ENCODE measurements at places on chromosomes 5 and 9.

- DNase-seq, result no peak
Observed at GRCh38 chr9:83006378-83006777, 56.6 kb downstream of the RASEF start.

DNA sequence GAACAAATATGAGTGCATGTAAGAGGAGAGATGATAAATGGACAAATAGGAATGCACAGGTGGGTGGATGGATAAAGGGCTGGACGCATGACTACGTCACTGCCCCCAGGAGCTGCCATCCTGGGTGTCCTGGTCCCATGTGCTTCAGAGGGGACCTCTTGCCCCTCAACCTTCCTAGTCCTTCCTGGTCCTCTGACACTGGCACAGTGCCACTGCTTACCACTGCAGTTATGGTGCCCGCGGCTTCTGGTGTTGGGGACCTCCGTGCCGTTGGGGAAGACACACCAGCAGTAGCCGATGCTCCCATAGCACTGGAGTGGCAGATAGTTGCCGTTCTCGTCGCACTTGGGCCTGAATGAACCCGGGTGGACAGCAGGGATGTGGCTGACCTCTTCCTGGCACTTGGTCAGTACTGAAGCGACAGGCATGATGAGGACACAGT is 9.8 kb downstream of the CD74 start:
- no peak for DNase-seq

DNA sequence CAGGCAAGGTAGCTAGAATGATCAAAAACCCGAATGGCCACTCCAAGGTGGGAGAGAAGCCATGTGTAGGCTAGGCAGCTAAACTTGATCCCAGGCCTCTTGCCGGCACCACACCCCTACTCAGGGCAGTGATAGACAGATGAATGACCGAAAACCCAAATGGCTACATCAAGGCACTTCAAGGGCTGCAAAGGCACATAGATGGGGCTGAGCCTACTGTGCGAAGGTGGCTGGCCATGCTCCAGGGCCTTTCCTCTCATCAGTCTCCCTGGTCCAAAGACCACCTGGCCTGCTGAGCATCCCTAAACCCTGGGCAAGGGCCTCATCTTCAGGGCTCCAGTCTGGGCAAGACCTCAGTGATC is 3.7 kb upstream of the TIFAB start:
- DNase-seq, result no peak

- no peak for DNase-seq
Observed at GRCh38 chr5:9604416-9604815, 25.7 kb downstream of the TAS2R1 start.

- no peak for DNase-seq
Observed at GRCh38 chr5:145473042-145473642, 362.0 kb downstream of the PRELID2 start.

DNA sequence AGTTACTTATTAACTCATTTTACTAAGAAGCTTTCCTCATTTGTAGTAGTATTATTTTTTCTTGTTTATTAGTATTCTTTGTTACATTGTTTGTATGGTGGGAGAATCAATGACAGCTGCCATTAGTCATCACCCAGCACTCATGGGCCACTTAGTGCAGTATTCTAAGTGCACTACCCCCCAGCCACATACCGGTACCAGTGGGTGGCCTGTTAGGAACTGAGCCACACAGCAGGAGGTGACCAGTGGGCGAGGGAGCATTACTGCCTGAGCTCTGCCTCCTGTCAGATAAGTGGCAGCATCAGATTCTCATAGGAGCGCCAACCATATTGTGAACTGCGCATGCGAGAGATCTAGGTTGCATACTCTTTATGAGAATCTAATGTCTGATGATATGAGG is 24.2 kb upstream of the CAMLG start:
- no peak for DNase-seq

- peak; percentile 16 for DNase-seq
Observed at GRCh38 chr5:52707616-52708015, 80.1 kb upstream of the ITGA1 start.

DNA sequence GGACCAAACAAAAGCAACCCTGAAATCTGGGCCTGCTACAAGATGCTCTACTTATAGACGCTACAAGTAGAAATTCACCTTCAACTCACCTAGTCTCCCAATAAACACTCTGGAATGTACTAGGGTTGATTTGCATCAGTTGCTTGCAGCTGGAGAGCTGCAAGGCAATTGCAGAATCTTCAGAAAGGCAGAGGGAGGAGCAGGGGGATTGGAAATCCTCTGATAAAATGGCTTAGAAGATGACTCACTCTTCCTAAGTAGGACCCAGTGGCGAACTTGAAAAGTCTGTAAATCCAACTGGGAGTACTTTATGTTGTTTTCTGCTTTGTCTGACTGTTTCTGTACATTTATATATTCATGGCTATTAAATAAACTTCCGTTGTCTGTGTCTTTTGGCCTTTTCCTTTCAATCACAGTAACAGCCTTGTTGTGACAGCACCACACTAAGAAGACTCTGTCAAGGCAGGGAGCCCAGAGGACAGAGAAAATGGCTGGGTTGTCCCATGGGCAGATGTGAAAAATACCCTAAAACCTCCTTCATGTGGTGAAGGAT is 14.7 kb upstream of the MLLT3 start:
- no peak for DNase-seq

- DNase-seq, result no peak
Observed at GRCh38 chr5:94445726-94446125, 172.7 kb downstream of the KIAA0825 start.

DNA sequence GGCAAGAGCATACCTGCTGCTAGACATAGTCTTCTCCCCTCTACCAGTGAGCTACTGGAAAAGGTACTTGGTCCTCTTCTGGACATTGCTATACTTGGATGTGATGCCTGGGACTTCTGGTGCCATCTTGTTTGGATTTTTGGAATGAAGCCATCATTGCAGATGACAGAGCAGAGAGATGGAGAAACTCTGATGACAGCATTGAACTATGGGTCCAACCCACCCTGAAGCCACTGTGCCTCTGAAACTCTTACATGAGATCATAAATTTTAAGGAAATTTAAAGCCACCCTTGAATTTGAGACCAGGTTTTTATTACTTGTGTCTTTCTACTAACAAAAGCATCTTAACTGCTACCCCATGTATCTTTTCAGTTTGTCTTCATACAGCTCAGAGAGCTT is 151.1 kb upstream of the SMIM23 start:
- no peak for DNase-seq

DNA sequence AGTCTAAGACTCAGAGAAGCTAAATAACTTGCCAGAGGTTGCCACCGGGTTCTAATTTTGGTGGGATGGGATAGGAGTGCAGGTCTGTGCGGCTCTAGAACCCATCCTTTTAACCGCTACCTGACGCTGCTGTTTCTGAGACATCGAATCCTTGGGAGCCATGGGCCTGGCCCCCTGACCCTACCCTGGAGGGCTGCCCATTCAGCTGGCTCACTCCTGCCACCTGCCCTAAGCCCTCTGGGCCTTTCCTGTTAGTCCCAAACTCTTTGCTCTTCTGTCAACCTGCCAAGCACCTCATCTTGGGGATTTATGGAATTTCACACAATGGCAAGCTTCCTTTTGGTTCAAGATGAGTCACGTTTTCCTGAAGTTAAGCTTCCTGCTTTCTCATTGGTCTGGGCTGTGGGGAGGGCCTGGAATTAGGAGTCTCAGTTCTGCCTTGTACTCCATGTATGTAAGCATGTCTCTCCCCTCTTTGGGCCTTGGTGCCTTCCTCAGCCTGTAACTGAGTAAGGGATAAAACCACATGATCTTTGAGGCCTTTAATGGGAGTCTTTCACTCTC is 26.6 kb downstream of the ENHO start:
- DNase-seq, result no peak

DNA sequence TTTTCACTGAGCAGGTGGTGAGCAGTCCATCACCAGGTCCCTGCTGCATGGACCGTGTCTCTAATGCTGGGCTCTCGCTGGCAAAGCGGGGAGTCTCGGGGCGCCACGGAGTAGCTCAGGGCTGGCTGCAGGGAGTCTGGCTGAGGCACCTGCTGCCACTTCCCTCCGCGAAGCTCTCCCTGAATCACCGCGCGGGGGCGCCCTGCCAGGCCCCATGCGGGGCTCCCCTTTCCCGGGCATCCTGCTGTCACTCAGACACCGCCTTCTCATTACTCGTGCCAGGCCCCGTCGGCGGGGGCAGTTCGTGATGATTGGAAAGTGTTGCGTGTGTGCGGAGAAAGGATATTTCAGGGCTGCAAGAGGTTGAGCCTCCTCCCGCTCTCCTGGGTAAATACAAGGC is 335.8 kb downstream of the IRX2 start:
- DNase-seq, result no peak

- DNase-seq, result no peak
Observed at GRCh38 chr5:78109891-78110324, 184.6 kb downstream of the AP3B1 start.

DNA sequence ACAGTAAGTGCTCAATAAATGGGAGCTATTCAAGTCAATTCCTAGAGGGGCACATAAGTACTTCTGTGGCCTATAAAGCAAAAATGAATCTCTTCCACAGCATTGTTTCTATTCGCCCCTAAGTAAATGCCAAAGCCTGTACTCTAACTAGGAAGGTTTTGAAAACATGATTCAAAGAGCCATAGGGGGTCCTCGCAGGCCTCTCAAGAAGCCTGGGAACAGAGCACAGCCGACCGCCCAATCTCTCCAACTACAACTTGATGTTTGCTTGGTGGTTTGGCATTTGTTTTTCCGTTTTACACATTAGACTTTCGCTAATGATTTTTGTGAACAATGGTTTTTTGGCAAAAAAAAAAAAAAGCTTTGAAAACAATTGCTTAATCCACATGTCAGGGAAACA is 19.4 kb downstream of the EFNA5 start:
- no peak for DNase-seq

- no peak for DNase-seq
Observed at GRCh38 chr5:109942646-109943045, 252.9 kb downstream of the MAN2A1 start.

- DNase-seq, result no peak
Observed at GRCh38 chr5:158390577-158390976, 531.6 kb upstream of the CLINT1 start.

- peak; percentile 91 for DNase-seq
Observed at GRCh38 chr9:89677702-89678395, 73.0 kb downstream of the GADD45G start.

DNA sequence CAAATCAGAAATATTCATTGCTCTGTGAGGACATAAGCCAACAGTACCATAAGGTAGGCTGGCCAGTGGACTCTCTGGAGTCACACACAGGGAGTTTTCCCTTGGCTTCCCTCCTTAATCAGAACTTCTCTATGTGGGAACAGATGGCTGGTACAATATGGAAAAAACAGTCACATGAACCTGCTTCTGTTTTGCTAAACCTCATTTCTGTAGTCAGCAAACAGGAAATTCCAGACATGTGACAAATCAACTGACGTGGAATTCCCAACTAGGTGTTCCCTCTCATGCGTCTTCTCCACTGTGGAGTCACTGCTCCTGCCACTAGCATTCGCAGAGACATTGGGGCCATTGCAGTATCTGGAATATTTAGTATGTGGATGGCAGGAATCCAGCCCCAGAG is 617.6 kb downstream of the KIF4B start:
- no peak for DNase-seq

DNA sequence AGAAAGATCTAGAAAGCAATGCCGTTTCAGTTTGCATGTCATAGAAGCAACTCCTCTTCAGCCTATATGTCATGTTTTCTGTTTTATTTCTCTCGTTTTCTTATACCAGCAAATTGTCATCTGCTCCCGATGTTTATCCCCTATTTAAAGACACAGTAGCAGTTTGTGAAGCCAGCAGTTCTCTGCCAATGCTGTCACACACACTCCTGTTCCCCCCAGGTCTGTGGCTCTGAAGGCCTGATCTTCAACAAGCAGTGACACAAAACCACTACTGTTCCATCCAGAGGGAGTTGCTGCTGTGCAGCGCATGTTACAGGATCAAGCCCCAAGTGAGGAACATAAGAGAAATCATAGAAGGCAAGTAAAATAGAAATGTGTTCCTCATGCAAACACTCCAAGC is 364.1 kb upstream of the SLC30A5 start:
- no peak for DNase-seq

GRCh38 chr5:74016373-74016772 is 390.4 kb downstream of the ARHGEF28 start:
- no peak for DNase-seq

DNA sequence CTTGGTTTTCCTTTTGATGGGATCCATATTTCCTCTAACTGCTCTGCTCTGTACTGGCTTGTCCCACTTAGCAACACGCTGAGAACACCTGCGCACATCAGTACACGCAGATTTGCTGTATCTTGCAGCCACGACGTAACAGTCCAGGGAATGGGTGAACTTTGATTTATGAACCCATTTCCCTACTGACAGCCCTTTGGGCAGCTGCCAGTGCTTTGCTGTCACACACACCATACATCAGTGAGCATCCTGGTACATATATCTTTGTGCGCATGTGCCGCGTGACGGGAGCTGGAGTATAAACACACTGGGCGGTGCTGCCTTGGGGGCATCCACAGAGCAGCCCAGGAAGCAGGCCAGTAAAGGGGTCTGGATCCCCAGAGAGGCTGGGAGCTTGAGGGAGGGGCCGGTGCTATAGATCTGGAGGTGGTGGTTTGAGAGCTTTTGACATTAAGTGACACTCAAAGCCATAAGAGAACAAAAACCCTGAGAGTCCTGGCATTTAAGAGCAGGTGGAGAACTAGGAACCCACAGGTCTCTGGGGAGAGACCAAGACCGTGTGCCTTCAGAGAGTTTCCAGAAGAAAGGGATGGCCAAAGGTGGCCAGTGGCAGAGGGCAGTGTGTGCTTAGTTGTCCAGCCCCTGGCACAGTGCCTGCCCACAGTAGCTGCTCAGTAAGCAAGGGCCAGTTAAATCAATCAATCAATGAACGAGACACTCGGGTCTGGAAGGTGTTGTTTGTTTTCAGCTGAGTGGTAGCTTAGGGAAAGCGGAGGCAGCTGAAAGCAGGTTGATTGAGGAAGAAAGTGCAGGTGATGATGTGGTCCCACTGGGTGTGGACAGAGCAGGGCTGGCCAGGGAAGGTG is 53.7 kb downstream of the LMX1B start:
- peak; percentile 98 for DNase-seq

Data from NCI-H1417 (cell line).